ENCODE measurements at places on chromosomes 7 and 10.
A peak's percentile ranks its signal among the peaks of the same experiment; 100 is the strongest.

DNA sequence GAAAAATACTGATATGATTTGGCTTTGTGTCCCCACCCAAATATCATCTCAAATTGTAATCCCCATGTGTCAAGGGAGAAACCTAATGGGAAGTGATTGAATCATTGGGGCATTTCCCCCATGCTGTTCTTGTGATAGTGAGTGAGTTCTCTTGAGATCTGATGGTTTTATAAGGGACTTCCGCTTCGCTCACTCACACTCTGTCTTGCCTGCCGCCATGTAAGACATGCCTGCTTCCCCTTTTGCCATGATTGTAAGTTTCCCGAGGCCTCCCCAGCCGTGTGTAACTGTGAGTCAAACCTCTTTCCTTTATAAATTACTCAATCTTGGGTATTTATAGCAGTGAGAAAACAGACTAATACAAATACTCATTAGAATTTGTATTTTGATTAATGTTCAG, 5.1 kb upstream of the MRPS17 start:
- no peak for DNase-seq

DNA sequence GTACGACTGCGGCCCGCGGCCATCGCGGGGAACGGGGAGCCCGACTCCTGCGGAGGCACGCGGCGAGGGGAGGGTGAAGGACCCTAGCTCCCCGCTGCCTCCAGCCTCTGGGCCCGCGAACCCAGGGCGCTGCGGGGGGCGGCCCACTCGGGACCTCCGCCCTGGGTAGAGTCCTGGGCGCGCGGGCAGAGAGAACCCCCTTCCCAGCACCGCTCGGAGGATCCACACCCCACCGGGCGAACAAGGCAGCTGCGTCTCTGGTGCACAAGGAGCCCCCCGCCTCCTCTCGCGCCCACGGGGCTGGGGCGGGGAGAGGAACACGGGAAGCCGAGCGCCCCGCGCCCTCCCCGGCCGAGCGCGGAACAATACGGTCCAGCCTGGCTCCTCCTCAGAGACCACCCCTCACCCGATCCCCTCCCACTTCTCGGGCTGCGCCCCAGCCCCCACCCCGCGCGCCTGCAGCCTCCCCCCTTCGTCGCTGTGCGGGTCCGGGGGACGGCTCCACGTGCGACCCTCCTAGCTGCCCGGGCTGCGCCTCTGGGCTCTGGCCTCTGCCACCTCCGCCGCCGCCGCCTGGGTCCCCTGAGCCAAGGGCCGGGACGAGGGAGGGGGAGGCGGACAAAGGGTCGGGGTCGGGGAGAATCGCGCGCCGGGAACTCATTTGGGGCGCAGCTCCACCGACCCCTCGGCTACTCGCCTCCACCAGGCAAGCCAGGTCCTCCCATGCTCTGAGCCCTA, at the start of gene WDR86:
Gene WDR86, minus strand, starts transcription at position 372 of the 738 bp plus-strand sequence. CDS start 449 bp downstream, outside the sequence.
- peak; percentile 41 for DNase-seq

- no peak for DNase-seq
Observed at GRCh38 chr10:113319479-113319878, 233.4 kb upstream of the HABP2 start.

- DNase-seq, result no peak
Observed at GRCh38 chr7:3153118-3153517, 109.5 kb upstream of the CARD11 start.

GRCh38 chr10:7445474-7446185, 34.8 kb upstream of the SFMBT2 start:
- DNase-seq, result no peak

DNA sequence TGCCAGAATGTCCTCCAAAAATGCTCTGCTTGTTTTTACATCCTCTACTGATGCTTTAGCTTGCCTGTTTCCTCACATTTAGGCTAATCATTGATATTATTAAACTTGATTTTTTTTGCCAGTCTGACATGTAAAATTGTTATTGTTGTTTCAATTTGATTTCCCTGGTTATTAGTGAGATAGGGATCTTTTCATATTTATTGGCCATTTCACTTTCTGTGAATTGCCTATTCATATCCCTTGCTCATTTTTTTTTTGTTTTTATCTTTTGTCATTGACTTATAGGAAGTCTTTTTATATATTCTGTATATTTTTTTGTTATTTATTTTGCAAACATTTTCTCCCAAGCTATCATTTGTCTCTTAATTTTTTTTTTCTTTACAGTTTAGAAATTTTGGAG, 13.2 kb downstream of the FAM221A start:
- DNase-seq, result no peak

GRCh38 chr7:44400033-44400511, 74.7 kb upstream of the CAMK2B start:
- DNase-seq, result no peak

Data from CD4-positive, alpha-beta T cell treated with Interleukin-21 for 1 hour (primary cell).